ENCODE measurements at places on chromosomes 11 and 22.

GRCh38 chr11:73201249-73201648, 16.8 kb upstream of the P2RY2 start:
- DNase-seq = no peak

- peak; percentile 21 for DNase-seq
Observed at GRCh38 chr11:68120273-68121066, 718 bp downstream of the CHKA start.

DNA sequence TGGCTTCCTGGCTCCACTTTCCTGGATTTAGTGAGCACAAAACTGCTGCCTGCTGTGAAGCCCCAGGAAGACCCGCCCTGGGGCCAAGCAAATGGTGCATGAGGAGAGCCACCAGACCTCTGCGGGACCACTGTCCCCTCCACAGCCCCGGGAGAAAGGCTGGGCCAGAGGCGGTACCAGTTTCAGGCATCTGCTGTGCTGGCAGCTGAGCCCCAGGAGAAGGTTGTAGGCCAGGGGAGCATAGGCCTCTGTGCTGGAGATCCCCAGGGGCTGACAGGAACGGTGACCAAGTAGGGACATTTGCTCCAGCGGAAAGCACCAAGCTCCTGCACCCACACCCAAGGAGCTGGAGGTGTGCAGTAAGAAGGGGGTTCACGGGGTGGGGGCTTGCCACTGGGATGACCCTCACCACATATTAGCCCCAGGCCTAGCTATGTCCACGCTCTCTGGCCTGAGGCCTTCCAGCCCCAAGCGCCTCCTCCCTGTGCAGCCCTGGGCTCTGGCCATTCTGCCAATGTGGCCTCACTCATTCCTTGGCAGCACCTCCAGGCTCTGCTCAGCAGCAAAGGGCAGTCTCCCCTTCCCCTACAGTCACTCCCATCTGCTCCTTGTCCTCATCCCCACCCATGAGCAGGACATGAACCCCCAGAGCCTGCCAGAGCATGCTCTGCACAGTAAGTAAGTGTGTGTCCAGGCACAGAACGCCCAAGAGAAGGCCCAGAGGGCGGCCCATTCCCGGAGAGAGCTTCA, 24.0 kb upstream of the COMT start:
- no peak for DNase-seq

- DNase-seq = no peak
Observed at GRCh38 chr11:134038897-134039470, 29.9 kb upstream of the JAM3 start.

DNA sequence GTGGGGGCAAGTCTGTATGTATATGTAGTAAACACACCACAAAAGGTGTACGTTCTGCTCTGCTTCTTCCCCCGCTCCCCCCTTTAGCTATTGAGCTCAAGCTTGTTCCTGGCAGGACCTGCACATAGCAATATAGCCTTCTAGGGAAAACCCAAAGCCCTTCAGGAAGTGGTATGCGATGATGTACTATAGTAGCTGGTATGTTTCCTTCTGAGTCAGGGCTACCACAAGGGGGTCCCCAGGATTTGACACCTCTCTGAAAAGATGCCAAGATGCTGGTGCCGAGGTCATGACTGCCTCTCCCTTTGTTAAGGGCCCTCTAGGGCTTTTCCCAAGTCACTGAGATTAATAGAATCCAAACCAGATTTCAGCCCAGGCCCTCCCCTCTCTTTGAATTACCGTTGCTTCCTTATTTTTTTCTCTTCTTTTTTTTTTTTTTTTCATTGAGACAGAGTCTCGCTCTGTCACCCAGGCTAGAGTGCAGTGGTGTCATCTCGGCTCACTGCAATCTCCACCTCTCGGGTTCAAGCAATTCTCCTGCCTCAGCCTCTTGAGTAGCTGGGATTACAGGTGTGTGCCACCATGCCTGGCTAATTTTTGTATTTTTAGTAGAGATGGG, 268.4 kb downstream of the ETS1 start:
- DNase-seq = no peak

GRCh38 chr11:130246738-130247137, 68.0 kb downstream of the ZBTB44 start:
- no peak for DNase-seq

- DNase-seq = peak; percentile 24
Observed at GRCh38 chr11:9726321-9727022, 62.6 kb downstream of the SWAP70 start.

DNA sequence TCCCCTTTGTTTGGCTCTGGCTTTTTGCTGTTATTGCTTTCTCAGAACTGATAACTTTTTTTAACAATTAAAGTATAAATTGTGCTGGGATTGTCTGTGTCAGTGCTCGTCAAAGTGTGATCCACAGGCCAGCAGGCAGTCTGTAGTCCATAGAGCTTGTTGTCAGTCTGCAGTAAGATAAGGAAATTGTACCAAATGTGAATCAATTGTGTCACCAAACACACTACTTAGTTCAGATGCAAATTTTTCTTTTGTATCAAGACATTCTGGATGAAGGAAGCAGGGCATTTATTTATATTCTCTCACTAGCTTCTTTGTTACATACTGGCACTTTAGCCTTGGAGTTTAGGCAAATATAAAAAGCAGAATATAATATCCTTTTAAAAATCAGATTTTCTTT, 121.0 kb downstream of the WNT11 start:
- DNase-seq = no peak

Data from NCI-H2081 (cell line).